ENCODE measurements at places on chromosomes 3 and 15.
A peak's percentile ranks its signal among the peaks of the same experiment; 100 is the strongest.

GRCh38 chr3:81216192-81216591, 545.3 kb downstream of the GBE1 start:
- DNase-seq = no peak

DNA sequence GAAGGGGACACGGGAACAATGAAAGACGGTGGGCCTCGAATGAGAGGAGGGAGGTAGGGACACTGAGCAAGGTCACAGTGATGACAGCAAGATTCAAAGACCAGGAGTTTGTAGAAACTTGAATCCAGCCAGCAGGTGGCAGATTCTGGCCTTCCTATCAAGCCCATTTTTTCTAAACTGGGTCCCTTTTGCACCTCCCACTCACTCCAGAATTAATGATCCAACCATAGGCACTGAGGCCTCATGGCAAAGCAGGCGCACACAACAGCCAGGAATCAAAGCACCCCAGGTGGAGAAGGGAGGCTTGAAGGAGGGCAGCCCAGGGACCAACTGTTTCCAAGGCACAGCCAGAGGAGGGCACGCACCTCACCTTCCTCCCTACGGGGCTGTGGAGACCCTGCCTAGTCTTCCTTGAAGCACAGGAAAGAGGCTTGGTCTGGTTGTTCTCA, 90.2 kb downstream of the ANP32A start:
- DNase-seq = peak; percentile 34

DNA sequence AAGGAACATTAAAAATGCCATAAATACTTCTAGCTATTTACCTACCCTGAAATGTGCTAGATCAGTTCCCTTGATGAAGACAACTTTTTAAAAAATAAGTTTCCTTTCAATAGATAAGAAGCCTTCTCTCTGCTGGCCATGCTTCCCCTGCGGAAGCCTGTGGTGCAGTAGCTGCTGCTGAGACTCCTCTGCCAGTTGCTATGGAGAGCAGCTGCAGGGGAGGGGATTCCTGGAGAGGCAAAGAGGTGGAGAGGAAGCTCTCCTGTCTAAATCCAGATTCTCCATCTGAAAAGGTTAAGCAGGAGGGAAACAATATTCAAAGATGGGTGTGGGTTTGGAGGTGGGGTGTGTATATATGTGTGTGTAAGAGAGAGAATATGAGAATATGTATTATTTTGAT, 69.8 kb upstream of the BFSP2 start:
- DNase-seq = peak; percentile 22

GRCh38 chr3:11367143-11367693, 95.0 kb downstream of the ATG7 start:
- DNase-seq = peak; percentile 65

DNA sequence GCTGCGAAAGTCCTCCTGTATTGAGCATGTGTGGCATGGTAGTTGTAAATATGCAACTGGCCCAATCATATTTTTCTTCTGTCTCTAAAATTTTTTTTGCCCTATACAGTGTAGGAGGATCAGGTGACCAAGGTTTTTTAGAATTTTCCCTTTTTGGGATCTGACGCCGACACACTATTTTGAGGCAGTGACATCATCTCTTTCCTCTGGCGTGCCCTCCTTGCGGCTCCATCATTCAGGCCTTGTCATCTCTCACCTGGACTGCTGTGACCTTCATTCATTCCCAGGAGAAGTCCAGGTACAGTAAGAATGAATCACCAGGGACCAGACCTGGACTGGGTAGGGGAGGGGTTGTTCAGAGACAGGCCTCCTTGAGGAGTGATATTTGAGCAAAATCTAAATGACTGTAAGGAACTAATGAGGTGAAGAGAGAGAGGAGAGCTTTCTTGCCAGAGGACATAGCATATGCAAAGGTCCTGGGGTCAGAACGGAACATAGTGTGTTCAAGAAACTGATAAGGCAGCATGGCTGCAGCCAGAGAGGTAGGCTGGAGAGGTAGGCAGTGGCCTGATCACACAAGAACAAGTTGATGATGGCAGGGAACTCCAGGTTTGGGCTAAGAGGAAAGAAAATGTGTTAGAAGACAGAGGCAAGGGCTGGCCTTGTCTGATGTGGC, 38.7 kb downstream of the ARNT2 start:
- DNase-seq = no peak

DNA sequence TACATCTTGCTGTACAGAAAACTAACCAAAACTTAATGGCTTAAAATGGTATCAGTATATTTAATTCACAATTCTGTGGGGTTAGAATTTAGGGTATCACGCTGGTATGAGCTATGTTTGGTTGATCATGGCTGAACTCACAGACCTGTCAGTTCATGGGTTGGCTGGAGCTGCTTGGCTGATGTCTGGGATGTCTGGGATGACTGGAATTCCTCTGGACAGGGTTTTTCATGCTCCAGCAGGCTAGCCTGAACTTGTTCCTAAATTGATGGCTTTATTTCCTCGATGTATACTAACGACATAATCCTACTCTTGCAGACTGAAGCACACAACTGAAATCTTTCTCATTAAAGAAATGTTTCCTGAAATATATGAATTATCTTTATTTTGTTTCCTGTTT, 338.9 kb upstream of the GBE1 start:
- DNase-seq = no peak

DNA sequence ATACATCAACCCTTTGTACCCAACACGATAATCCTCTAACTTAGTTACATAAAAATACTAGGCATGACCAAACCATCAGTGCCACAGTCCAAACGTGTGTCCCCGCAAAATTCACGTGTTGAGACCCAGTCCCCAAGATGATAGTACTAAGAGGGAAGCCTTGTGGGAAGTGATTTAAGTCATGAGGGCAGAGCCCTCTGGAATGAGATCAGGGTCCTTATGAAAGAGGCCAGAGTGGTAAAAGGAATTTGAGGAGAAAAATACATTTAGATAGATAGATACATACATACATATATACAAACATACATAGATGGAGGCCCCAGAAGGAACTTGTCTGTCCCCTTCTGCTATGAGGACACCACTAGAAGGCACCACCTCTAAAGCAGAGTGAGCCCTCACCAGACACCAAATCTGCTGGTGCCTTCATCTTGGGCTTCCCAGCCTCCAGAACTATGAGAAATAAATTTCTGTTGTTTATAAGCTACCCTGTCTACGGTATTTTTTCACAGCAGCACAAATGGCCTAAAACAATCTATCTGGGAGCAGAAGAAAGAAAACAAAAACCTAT, 8.0 kb downstream of the TBC1D2B start:
- no peak for DNase-seq

- DNase-seq = no peak
Measured at GRCh38 chr3:14225421-14225820, 46.8 kb downstream of the LSM3 start.

DNA sequence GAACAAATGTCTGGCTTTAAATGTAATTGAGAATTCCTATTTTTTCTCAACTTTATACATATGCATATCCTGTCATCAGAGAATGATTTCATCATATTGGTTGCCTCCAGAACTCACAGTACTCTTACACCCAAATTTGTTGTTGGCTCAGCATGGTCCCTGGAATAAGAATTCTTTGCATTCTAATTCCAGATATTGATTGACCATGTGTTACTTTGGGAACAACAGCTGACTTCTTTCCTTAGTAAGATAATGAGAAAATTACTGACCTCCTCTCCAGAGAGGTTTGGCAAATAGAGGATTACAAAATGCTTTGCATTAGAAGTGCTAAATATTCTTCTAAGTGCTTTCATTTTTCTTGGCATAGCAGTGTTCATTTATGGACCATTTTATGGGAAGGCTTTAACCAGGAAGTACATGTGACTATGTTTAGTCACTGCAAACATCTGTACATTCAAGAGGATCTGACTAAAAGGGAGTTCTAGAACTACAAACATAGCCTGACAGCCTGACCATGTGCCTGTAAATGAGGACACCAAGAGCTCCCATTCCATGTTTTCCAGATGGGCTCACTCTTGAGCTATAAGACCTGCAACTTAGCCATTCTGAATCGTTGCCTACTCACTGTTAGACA, 391.6 kb upstream of the DPPA4 start:
- no peak for DNase-seq

- DNase-seq = no peak
Measured at GRCh38 chr3:136473716-136474326, 223.7 kb downstream of the PCCB start.

DNA sequence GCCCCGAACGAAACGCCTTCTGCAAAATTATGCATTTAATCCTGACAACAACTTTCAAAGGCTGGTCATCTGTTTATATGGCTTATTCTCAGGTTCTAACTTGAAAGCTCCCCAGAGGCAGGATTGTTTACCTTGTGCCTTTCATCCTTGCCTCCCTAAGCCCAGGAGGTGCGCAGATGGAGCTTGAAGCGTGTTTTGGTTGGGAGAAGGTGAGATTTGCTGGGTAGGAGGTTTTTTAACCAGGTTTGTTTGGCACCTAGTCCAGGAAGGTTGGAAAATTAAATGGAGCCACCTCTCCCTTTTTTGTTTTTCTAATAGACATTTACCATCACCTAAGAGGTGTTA, 675 bp downstream of the TSEN2 start:
- no peak for DNase-seq

- no peak for DNase-seq
Measured at GRCh38 chr3:61832375-61833229, 271.2 kb downstream of the PTPRG start.

DNA sequence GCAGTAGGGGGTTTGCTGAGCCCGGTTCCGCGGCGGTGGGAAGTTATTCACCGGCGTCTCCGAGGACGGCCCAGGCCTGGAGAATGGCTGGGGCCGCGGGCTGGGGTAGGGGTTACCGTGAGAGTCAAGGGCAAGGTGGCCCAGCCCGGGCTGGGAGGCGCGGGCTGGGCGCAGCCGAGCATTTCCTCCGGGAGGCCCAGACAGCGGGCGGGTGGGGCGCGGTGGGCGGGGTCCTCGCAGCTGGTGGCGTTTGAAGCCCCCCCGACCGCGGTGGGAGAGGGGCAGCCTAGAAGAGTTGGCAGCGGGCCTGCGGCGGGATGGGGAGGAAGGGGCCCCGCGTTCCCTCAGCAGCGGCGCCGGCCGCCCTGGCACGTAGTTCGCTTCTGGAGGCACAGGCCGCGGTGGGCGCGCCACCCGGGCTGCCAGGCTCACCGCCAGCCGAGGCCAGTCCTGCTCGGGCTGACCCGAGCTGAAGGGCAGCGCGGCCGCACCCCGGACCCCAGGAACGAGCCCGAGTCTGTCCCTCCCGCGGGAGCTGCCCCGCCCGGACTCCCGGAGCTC, 960 bp upstream of the KLF13 start:
- no peak for DNase-seq

- no peak for DNase-seq
Measured at GRCh38 chr15:38685686-38686339, 121.2 kb upstream of the RASGRP1 start.

GRCh38 chr3:167615030-167615429, 38.7 kb downstream of the WDR49 start:
- DNase-seq = no peak

DNA sequence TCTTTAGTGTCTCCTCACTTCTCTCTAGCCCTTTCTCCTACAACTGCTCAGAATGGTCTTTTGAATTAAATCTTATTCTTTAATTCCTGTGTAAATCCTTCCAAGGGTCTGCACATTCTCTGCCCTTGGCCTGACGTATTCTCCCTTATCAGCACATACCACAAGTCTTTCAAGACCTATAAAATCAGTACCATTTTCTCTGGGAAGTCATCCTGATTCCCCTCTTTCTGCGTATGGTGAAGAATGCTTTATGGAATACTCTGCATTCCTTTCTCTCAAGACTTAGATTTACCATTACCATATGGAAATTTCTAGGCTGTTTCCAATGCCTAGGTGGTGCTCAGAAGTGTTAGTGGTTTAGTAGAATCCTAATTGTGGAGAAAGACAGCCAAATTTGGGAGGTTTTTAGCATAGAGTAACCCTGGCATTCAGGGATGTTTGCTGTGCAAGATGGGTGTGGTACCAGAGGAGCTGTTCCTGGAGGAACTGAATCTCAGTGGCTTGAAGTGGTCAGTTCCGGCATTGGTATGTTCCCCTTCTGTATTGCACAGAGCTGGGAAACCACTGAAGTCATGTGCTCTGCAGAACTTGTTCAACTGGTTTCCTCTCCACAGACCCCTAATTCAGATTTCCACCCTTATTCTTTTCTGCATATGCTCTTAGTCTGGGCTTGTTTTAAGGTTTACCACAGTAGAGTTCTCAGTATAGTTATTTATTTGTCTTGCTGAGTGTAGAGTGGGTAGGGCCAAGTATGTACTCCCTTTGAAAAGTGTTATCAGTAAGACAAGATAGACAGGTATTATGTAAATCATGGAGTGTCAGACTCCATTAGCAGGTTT, 24.5 kb downstream of the IQGAP1 start:
- DNase-seq = no peak

DNA sequence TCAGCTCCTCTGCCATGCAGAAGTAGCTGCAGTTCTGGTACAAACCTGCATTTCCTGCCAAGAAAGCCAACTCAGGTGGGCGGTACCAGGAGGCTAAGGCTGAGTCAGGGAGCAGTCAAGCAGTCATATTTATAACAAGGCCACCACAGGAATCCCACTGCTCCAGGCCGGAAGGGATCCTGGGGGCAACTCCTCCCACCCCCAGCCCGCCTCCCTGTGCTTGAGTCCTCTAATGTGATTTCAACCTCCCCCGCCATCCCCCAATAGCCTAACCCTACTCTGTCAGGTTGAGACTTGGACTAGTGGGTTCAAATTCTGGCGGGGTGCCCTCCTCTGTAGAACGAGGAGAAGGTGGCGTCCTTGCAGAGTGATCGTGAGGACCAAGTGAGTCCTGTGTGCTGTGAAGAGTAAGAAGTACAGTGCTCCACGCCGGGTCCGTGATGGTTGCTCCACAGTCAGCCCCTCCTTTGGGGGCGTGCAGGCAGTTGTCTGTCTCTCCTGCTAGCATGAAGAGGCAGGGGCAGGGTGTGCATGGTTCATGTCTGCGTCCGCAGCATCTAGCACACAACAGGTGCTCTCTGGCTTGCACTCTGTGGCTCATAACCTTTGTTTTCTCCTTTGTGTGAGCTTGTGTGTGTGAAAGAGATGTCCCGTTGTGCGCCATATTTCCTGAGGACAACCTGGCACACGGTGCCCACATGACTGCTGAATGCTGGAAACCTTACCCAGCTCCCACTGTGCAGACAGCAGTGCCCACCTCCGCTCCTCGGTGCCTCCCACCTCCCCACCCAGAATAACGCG, 78.3 kb downstream of the SMAD6 start:
- DNase-seq = no peak

DNA sequence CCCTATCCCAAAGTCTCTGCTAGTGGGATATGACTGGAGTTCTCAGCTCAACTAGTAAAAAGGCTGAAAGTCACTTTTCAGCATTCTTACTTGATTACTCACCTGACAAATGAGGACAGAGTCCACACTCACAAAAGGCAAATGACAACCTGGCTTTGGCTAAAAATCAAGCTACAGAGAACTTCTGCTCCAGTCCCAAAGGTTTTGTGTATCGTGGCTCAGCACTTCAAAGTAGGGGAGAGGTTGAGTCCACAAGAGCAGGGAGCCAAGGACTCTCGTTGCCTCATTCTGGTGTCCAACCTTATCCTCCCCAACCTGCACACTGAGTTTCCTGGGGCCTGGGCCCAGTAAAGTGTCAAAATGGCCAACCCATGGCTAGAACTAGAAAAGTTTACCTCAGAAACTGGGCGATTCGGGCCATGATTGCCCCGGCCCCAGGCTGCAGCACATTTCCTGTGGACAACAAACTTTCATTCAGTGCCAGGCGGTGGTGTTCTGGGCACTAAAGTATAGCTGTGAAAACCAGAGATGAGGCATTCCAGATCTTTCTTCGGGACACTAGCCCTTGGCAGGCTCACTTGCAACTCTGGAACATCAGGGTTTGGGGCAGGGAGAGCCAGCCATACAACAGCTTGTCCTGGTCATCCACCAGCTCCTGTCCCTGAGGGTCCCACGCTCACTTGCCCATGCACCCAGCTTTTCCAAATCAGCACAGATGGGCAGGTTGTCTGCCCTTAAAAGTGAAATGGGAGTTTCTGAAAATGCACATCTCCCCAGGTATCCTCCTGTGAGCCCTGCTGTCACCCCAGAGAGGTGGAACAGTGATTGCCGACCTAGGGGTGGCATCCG, 3.1 kb downstream of the ACAA1 start:
- peak; percentile 66 for DNase-seq

All from LNCaP clone FGC (cell line).